AG04450 (cell line): ENCODE measurements at places on chromosomes 5 and 9. TPM values are rescaled to one million over a fixed set of nuclear protein-coding genes. Genes with fewer than 3 reads are reported as not detected.

- no peak for DNase-seq
These were observed 594.5 kb downstream of the PDE4D start for GRCh38 chr5:59299006-59299405.

DNA sequence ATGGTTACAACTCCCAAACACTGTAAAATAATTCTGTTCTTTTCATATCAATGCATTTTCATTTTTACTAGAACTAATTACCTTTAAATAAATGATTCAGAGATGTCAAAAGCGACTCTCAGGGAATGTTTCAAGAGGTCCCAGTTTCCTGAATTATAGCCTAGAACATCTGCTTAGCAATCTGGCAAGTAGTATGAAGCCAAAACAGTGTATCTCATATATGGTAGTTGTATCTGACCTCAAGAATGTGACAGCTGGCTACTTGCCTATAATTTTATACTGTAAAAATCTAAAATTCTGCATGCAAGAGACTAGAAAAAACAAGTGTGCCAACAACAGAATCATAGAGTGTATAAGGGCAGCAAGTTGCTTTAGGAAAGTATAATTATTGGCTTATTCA lies 187.7 kb upstream of the POU5F2 start:
- DNase-seq = no peak

DNA sequence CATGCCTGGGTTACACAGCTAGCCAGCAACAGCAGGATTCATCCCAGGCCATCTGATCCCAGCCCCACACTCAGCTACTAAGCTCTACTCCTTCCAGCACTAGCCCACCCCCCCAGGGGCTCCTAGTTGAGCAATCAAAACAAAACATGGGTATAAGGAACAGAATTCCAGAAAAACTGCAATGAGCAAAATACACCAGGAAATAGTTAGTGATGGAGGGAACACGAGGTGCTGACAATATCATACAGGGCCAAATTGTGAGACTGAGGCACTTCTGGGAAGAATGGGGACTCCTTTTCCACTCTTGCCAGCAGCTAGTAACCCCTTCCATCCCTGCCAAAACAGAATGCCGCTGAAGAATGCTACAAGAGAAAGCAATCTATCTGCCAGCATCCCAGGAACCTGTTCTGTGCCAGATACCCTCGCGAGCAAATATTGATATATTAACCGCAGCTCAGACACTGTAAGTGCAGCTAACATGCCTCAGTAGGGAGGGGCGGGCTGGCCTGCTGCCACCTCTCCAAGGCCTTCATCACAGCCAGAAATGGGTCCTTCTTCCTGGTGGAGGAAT lies 161.4 kb downstream of the SLIT3 start:
- DNase-seq = no peak

GRCh38 chr5:170493028-170493820 lies 10.6 kb upstream of the KCNIP1 start:
- no peak for DNase-seq

- no peak for DNase-seq
These were observed 555.2 kb downstream of the ACTL7B start for GRCh38 chr9:108300306-108301287.

The DNM1 gene
- polyA plus RNA-seq = 12.0 and 17.4 TPM in 2 replicates

The TNFAIP8 gene
- polyA plus RNA-seq = 48.3 and 56.4 TPM in 2 replicates

The ROPN1L gene
- polyA plus RNA-seq = 0.24 and 0.29 TPM in 2 replicates

The ATP10B gene
- not detected in 2 replicates for polyA plus RNA-seq

The SYK gene
- not detected in 2 replicates for polyA plus RNA-seq
